ENCODE measurements at places on chromosomes 12 and 14. TPM values are rescaled to one million over a fixed set of nuclear protein-coding genes. Genes with fewer than 3 reads are reported as not detected.

GRCh38 chr12:15526033-15526432, 203.7 kb downstream of the PTPRO start:
- DNase-seq, result no peak

DNA sequence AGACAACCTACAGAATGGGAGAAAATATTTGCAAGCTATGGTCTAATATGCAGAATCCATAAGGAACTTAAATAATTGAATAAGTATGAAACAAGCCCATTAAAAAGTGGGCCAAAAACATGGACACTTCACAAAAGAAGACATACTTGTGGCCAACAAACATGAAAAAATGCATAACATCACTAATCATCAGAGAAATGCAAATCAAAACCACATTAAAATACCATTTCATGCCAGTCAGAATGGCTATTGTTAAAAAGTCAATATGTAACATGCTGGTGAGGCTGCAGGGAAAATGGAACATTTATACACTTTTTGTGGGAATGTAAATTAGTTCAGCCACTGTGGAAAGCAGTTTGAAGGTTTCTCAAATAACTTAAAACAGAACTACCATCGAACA, 945.4 kb upstream of the FLRT2 start:
- no peak for DNase-seq

- DNase-seq, result no peak
Measured at GRCh38 chr12:29376118-29376517, 4.9 kb downstream of the ERGIC2 start.

DNA sequence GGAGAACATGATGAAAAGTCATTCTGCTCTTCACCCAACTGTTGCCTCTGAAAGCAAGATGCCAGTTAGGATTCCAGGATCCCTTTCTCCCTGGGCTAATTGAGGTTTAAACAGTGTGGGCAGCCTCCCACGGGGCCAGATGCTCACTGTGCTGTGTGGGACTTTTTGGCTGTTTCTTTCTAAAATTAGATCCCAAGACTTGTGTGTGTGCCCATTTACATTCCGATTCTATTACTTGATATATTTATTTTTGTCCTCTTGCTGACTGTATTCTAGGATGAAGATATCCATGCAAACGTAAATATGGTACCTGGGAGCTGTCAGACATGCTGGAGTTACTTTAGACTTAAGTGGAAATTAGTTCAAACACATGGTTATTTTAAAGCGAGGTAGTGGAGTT, 6.2 kb downstream of the IFT43 start:
- DNase-seq, result no peak

- DNase-seq, result no peak
Measured at GRCh38 chr12:12990700-12991468, 9.2 kb downstream of the HEBP1 start.

DNA sequence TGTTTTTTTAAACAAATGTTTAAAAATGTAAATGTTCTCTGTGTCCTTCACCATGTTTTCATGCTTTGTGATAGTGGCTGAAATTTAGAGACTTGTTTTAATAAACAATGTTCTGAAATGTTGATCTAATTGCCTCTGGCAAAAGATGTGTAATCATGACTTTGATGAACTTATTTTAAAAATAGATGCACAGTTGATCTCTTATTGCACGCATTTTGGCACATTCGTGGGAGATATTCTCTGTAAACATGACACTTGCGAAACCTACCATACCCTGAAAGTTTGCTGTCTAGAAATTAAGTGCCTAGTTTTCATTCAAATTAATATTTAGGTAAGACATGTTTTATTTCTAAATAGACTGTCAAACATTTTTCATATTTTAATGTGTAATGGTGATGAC, 119.7 kb upstream of the DNM1L start:
- no peak for DNase-seq

DNA sequence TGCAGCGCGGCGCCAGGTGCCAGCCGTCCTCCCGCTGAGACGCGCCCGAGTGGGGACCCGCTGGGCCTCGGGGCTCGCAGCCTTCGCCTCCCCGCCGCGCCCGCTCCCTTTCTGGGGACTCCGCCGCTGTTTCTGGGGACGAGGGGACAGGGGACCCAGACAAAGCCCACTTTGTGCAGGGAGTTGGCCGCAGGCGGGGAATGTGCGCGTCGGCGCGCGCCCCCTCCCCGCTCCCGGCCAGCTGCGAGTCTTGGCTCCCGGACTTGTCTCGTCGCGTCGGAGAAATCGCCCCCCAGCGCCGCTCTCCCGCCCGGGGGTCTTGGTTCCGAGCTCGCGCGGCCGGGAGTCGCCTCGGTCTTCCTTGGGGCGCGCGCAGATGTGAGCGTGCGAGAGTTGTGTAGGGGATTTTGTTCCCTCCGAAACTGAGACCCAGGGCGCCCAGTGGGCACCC, 717 bp downstream of the VASH1 start:
- no peak for DNase-seq

GRCh38 chr12:21353487-21353886, 18.8 kb upstream of the SLCO1A2 start:
- no peak for DNase-seq

DNA sequence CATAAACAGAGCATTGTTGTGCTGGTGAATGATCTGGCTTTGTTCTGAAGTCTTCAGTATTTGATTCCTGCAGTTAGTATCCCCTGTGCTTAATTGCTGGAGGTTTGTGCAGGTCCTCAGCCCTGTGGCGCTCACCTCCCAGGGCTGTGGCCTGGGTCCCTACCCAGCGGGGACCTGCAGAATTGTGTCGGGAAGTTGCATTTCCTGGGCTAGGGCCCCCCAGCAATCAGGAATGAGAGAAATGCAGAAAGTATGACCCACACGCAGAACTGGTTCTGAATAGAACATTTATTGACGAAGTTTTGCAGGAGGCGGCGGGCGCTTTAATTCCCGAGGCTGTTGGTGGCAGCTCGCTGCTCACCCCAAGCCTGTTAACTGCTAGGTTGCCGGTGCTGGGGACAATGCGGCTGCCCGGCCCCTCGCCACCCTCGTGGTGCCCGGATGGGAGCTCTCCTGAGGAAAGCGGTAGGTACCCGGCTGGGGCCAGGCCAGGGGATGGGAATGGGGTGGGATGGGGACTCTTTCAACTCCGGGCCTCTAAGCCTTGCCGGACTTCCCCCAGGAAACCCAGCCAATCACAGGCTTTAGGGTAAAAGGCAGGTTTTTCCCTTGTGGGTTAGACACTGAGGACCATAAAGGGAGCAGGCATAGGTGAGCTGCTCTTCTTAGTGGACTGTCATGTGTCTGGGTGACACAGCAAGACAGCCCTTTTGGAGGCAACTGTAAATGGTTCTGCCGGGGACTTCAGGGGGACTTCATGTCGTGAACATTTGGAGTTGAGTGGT, 11.6 kb downstream of the PLEKHG3 start:
- DNase-seq, result peak; percentile 71

DNA sequence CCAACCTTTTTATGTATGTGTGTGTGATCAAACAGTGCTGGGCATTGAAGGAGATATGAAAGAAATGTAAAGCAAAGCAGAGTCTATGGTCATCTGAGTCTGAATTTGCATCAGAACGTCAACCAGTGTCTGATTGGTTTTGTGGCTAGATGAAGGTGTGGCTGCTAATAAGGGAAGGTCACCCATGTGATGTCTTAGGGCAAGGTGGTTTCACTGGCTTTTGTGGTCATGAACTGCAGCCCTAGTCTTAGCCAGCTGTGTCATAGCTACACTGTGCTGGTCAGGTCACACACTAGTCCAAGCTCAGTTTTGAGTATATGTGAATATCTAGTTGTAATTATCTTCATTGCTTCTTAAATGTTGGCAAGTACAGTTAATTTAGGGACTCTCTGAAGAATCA, 105.8 kb downstream of the TGFB3 start:
- DNase-seq, result no peak

GRCh38 chr12:91250273-91250665, 67.7 kb upstream of the DCN start:
- DNase-seq, result no peak

- DNase-seq, result peak; percentile 27
Measured at GRCh38 chr14:69326611-69327010, 66.7 kb downstream of the GALNT16 start.

GRCh38 chr12:110590059-110590458, 6.9 kb upstream of the PPTC7 start:
- no peak for DNase-seq

GRCh38 chr14:51398898-51399297, 158.9 kb downstream of the TMX1 start:
- no peak for DNase-seq

DNA sequence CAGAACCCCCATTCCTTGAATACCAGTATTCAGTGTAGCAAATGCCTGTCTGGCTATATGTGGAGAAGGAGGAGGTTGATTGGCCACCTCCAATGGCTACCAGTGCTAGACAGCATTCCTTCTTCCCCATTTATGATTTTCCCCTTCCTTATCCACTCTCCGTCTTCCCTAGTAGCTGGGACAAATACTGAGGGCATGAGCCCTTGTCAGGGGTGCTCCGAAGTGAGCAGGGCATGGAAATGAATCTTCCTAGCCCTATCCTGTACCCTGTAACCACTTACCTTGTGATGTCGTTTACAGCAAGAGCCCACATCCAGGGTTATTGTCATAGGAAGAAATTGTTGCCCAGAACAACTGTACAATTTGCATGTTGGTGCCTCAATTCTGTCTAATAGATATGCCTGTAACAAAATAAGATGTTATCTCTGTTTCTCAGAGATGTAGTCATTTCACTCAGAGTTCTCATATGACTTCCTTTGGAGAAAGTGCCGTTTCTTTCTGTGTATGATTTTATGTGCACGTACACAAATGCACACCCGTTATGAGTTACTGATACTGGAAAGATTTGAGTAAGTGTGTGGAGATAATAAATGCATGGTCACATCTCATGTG, 423.7 kb downstream of the EGLN3 start:
- no peak for DNase-seq

DNA sequence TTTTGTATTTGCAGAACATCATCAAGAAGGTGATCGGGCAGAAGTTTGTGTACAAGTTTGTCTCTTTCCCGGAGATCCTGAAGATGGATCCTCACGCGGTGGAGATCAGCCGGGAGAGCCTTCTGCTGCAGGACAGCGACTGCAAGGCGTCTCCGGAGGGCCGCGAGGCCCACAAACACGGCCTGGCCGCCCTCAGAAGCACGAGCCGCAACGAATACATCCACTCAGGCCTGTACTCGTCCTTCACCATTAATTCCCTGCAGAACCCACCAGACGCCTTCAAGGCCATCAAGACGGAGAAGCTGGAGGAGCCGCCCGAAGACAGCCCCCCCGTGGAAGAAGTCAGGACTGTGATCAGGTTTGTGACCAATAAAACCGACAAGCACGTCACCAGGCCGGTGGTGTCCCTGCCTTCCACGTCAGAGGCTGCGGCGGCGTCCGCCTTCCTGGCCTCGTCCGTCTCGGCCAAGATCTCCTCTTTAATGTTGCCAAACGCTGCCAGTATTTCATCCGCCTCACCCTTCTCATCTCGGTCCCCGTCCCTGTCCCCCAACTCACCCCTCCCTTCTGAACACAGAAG, 52.8 kb downstream of the ELK3 start:
- DNase-seq, result no peak

DNA sequence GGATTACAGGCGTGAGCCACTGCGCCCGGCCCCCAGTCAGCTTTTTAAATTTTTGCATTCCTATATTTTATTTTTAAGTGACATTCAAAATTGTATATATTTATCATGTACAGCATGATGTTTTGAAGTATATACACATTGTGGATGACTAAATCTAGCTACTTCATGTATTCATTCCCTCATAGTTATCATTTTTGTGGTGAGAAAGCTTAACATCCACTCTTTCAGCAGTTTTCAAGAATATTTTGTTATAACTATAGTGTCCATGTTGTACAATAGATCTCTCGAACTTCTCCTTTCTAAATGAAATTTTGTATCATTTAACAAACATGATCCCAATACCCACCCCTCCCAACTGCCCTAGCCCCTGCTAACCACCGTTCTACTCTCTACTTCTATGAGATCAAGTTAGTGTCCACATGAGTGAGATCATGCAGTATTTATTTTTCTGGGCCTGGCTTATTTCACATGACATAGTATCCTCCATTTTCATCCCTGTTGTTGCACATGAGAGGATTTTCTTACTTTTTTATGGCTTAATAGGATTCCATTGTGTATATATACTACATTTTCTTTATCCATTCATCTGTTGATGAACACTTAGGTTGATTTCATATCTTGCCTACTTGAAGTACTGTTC, 8.8 kb upstream of the HEBP1 start:
- DNase-seq, result no peak

DNA sequence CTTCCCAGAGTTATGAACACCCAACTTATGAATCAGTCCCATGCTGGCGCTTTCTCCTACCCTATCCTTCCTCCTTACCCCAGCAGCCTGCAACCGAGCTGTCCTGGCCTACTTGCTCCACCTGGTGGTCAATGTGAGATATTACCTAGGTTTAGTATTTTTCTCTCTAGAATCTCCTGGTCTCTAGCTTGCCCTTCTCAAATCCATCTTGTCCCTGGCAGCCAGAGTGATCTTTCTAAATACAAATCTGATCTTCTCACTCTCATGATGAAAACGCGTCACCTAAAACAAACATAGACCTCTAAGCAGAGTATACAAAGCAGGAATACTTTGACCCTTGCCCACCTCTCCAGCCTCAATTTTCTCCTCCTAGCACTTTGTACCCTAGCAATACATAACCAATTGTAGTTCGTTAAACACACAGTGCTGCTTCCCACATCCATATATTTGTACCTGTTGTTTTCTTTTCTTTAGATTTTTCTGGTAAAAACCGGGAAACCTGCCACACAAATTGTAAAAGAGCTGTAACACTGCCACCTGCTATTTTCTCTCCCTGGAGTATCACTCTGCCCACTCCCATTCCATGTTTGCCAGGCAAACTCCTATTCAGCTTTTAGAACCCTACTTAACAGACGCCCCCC, 20.0 kb upstream of the TCP11L2 start:
- peak; percentile 67 for DNase-seq

GRCh38 chr12:121822393-121823100, 18.7 kb downstream of the SETD1B start:
- DNase-seq, result no peak

GRCh38 chr14:91545946-91546716, 36.0 kb upstream of the PPP4R3A start:
- DNase-seq, result no peak

The RGS6 gene
- polyA plus RNA-seq, result not detected

The ZFHX2 gene
- polyA plus RNA-seq, result under 0.01 TPM

The IAPP gene
- 2.4 TPM for polyA plus RNA-seq

The LRFN5 gene
- not detected for polyA plus RNA-seq

The RHNO1 gene
- polyA plus RNA-seq, result 16.9 TPM

The ADGRD1 gene
- polyA plus RNA-seq, result 0.46 TPM

The SAMD4A gene
- 4.2 TPM for polyA plus RNA-seq

The CACNA2D4 gene
- polyA plus RNA-seq, result 3.6 TPM

The ACSM4 gene
- not detected for polyA plus RNA-seq
